ENCODE measurements at places on chromosomes 11 and 22.

DNA sequence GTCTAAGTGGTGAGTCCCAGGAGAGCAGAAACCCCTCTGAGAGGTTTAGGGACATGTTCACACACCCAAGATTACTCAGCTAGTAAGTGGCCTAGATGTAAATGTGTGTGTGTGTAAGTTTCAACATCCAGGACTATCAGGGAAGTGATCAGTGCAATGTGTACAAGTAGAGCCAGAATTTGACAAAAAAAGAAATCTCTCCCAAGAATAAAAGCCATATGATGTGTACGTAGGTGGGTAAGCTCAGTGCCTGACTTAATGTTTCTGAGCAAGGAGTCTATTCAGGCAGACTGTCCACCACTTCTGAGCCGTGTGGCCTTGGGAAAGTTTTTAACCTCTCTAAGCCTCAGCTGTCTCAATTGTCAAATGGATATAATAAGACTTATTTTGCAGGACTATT lies 133.8 kb upstream of the NAV2 start:
- no peak for DNase-seq

GRCh38 chr11:122137078-122137793 lies 21.2 kb upstream of the BLID start:
- no peak for DNase-seq

- no peak for DNase-seq
Observed at GRCh38 chr11:132168344-132168981, 798.0 kb downstream of the NTM start.

- DNase-seq = no peak
Observed at GRCh38 chr11:6012035-6012668, 5.4 kb upstream of the OR56A4 start.

DNA sequence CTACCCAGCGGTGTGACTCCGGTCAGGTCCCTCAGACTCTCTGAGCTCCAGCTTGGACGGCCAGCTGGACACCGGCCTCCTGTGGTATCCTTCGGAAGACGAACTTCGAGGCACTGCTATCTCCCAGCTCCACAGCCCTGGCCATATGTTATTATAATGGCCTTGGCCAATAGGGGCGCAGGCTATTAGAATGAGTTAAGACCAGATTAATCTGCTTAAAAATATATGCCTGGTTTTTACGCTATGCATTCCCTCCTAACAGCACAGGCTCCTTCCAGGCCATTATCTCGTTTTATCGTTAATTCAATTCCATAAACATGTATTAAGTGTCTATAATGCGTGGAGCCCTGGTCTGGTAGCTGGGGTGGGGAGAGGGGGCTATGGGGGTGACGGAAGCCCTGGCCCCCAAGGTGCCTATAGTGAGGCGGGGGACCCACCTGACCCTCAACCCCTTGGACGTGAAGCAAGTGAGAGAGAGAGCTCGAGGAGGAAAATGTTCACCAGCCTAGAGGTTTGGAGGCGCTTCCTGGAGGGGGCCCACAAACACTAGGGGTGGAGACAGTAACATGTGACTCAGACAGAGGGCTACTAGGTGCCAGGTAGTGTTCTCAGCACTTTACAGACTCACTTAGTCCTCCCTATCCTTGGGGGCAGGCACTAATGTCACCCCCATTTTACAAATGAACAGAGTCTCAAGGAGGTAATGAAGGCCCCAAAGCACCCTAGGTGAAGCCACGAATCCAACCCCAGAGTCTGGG lies 37.5 kb upstream of the TCF20 start:
- no peak for DNase-seq

- peak; percentile 15 for DNase-seq
Observed at GRCh38 chr22:29073618-29074275, 912 bp downstream of the KREMEN1 start.

- DNase-seq = peak; percentile 45
Observed at GRCh38 chr11:68840661-68841653, 759 bp downstream of the CPT1A start.

DNA sequence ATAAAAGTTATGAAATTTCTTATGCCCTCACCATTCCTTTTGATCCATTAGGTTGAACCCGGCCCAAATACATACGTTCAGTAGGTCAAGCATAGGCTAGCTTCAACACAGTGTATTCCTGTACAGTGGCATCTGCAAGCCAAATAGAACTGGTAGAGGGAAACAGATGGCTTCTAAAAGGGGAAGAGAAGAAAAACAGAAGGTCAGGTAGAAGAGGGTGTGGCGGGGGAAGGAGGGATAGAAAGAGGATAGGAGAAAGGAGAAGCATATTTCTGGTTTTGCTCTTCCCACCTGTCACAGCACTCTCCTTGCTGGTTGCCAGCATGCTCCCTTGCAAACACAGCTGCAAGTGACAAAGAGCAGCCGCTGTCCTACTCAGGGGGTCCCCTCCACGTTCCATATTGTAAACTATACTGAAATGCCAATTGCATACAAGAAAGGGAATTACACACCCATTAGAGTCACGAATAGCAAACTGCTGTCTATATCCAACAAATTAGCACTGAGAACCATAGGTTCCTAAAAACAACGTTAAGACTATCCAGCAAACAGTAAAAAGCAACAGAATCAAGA lies 71.8 kb downstream of the PHF21A start:
- DNase-seq = no peak

DNA sequence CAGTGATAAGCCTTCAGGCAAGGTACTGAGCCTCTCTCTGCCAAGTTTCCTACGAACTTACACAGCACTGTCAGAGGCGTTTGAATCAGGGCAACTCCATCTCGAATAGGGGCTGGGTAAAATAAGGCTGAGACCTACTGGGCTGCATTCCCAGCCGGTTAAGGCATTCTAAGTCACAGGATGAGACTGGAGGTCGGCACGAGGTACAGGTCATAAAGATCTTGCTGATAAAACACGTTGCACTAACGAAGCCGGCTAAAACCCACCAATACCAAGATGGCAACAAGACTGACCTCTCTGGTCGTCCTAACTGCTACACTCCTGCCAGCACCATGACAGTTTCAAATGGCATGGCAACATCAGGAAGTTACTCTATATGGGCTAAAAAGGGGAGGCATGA lies 20.4 kb upstream of the POGLUT3 start:
- no peak for DNase-seq

DNA sequence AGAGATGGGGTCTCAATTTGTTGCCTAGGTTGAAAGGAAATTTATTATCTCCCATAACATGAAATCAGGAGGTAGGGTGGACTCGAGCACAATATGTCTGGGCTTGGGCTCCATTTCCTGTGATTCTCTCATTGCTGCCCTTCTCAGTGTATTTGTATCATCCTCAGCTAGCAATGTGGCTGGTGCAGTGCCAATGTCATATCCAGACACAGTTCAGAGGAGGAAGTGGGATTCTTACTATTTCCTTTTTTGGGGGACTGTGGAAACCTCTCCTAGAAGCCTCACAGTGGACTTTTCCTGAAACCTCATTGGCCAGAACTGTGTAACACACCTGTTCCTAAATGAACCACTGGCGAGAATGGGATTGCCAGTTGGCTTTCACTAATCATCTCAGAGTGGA lies 21.0 kb upstream of the SWAP70 start:
- no peak for DNase-seq

DNA sequence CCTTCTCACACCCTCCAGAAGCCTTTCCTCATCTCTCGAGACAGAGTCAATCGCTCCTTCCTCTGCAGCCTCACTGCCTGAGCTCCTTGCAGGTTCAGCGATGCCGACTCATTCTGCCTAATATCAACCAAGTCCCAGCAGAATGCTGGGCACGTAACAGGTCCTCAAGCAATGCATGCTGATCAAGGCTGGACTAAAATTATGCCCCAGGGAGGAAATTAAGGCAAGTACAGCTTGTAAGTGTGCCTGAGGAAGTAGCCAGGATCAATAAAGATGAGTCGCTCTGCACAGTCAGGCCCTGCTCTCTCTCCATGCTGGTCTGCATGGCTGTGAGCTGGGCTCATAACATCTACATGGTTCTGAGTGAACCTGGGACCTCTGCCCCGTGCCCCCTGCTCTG lies 25.6 kb upstream of the NRIP3 start:
- DNase-seq = no peak

DNA sequence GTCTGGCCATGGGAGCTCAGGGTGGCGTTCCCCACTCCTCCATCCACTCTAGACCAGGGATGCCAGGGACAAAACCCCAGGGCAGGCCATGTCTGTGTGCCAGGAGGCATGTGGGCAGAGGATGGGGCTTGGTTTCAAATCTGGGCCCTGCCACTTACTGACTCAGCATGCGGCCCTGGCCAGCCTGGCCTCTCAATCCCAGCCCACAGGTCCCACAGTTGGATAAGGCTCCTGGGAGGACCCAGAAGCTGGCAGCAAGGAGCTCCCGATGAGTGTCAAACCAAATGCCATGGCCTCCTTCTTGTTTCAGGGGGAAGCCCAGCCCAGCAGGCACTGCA lies 1290.4 kb downstream of the BRD1 start:
- no peak for DNase-seq

GRCh38 chr11:113906516-113906915 lies 1.9 kb downstream of the HTR3B start:
- no peak for DNase-seq

- no peak for DNase-seq
Observed at GRCh38 chr22:42794551-42795510, 62.2 kb downstream of the ARFGAP3 start.

DNA sequence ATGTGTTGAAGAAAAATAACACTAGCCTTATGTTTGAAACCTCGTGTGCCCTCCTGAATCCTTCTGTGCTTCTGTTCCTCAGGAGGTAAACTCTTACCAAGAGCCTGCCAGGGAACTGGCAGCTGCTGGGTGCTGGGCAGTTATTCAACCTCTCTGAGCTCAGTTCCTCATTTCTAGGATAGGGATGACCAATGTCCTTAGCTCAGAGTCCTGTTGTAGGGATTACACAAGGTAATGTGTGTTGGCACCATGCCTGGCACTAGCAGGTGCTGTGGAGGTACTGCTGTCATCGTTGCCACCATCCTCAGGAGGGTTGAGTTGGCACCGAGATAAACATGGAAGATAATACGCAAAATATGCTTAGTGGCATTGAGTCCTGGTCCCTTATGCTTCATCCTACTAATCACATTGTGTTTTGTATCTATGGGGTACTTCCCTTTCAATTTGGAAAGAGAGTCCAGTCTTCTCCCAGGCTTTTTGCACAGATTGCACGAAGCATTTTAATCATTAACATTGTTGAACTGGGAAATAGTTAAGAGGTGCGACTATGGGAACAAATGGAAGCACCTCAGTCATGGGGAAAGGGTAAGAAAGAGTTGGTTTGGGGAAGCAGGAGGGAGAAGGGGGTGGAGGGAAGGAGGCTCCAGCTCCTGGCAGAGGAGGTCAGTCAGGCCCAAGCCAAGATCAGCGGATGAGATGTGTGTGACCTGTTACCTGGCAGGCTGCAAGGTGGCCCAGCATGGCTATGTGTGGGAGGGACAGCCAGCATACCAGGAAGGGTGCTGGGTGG lies 56.7 kb downstream of the CABIN1 start:
- no peak for DNase-seq

- DNase-seq = peak; percentile 26
Observed at GRCh38 chr11:94768602-94769541, 716 bp downstream of the AMOTL1 start.

DNA sequence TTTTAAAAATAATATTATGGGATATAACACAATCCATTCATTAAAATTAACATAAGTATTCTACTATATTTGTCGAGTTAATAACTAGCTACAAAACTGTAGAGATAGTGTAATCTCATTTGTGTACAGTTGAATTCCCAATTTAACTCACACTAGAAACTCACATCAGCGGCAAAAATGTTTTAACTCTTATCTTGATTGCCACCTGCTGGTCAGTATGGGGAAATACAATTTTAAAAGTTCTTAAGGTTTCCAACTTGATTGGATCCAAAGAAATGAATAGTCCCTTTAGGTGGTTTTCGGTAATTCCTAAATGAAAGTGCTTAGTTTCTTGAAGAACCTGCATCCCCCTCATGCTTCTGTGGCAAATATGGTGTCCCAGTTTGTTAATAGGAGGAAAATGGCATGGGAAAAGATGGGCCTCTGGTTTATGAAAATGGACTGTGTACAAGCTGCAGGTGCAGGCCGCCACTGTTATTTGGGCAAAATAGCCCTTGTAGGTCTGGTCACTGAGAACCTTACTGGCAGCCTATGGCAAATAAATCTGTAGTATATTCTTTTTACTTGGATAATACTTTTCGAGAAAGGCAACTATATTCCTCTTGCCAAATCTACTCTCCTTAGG lies 33.7 kb upstream of the SLC17A6 start:
- DNase-seq = no peak

DNA sequence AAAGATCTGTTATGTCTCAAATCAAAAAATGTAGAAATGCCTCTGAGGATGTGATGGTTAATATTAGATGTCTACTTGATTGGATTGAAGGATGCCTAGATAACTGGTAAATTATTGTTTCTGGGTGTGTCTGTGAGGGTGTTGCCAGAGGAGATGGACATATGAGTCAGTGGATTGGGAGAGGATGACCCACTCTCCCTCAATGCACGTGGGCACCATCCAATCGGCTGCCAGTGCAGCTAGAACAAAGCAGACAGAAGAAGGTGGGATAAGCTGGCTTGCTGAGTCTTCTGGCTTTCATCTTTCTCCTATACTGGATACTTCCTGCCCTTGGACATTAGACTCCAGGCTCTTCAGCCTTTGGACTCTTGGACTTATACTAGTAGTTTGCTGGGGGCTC lies 430.3 kb downstream of the SOX6 start:
- DNase-seq = no peak

DNA sequence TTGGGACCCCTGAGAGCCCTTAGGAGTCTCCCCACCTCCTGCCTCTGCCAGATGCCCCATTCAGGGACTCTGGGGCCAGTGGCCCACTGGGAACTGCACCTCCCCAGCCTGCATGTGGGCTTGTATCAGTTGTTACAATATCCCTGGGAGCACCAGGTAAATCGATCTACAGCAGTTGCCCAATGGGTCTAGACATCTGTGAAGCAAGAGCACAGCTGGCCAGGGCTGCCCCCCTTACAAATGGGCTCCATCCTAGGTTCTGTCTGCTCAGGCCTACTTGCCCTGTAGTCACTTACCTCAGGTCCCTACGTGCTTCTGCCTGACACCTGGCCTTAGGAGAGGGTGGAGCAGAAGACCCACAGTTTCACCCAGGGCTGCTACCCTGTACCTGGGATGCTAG lies 62.7 kb downstream of the HIRA start:
- DNase-seq = peak; percentile 39

DNA sequence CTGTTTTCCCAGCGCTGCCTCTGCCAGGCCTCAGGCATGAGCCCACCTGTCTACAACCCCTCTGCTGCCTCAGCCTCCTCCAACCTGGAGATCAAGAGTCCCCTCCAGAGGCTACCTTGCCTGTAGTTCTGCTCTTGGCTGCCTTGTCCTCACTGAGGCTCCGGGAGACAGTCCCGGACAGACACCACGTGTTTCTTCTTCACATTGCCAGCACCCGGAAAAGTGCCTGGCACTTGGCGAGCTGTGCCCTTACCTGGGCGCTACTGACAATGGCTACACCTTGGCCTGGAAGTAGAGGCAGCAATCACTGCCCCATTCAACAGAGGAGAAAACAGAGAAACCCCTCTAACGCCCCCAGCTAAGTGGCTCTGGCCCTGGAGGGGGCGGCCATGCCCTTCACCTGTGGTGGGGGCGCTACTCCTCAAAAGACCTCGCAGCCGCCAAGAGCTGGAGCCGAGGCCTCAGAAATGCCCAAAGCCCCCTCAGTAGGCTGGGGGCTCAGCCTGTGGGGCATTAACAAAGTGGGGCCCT lies 3.0 kb upstream of the NAP1L4 start:
- DNase-seq = no peak
